GM04504 (cell line): ENCODE measurements at places on chromosomes 2 and 18.

DNA sequence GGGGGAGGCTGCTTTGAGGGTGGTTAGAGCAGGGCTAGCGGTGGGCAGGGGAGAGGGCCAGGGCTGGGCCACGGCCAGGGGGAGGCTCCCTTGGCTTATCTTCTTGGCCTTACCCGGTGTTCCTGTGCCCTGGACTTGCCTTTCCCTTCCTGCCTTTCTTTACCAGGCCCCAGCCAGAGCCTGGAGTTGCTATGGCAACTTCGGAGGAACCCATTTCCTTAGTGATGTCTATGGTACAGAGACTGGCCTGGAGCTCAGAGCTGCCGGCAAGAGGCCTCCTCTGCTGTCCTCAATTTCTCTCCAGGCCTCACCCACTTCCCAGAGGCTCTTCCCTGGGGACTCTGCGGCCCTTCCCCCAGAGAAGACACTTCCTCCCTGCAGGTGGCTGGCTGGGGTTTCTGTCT is 11.5 kb downstream of the SPEG start:
- peak; percentile 44 for DNase-seq

GRCh38 chr18:7329016-7329415 is 98.1 kb downstream of the LRRC30 start:
- DNase-seq = no peak

GRCh38 chr2:100286318-100286717 is 36.0 kb downstream of the LONRF2 start:
- no peak for DNase-seq

DNA sequence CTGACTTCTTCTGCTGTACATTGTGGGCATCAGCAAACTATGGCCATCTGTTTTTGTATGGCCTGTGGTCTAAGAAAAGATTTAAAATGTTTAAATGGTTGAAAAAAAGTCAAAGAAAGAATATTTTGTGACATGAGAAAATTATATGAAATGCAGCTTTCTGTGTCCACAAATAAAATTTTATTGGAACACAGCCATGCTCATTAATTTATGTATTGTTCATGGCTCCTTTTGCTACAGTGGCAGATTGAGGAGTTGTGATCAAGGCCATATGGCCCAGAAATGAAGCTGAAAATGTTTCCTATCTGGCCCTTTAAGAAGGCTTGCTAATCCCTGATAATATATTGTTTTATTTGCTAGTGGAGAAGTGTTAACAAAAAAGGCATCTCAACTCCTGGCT is 162.0 kb downstream of the SLC4A3 start:
- no peak for DNase-seq

DNA sequence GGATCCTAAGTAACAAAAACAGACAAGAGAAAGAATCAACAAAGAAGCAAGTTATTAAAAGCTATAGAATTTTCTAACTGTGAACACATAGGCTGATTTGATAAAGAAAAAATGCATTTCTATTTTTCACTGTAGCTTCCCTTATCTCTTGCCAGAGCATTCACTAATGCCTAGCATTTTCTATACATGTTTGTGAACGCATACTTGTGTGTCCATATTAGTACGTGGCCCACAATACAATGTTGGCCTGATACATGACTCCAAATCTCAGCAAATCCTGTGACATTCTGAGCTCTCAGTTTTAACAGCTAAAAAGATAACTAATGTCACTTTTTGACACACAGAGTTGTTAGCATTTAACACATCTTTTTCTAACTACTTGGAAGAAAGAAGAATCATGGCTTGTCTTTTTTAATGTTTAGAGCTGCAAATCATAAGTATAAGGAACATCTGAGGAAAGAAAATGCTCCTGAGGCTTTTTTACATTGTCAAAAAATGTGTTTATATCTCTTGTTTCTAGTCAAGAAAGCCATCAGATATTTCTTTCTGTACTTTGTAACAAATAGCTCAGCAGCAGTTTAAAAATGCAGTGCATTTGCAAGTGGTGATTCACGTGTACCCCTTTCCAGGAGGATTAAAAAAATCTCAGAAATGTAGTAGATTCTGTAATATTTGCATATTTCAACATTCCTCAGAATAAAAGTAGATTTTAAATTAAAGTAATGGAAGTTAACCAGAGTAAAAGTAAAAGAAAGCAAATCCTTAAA is 1646.8 kb upstream of the TMEFF2 start:
- DNase-seq = no peak

GRCh38 chr2:58410549-58410948 is 169.4 kb upstream of the FANCL start:
- no peak for DNase-seq

DNA sequence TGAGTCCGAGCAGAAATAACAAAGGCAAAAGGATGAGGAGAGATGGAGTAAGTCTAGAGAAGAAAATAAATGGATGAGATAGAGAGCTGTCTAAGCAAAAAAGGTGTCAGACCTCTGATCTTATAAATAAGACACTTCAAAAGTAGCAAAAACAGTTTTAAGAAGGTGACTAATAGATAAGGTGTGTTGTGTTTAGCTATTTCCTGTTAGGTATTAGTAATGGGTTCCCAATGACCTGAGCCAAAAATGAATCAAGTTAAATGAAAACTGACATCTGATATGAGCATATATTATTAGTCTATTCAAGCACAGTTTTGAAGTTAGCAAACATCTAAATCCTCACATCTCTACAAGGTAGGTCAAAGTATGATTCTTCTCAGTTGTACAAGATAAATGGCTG is 10.6 kb downstream of the SUPT7L start:
- DNase-seq = no peak
